GDM1 (cell line): ENCODE measurements at places on chromosomes 3 and 15.

- no peak for DNase-seq
Measured at GRCh38 chr15:33813891-33814290, 154.4 kb upstream of the CHRM5 start.

DNA sequence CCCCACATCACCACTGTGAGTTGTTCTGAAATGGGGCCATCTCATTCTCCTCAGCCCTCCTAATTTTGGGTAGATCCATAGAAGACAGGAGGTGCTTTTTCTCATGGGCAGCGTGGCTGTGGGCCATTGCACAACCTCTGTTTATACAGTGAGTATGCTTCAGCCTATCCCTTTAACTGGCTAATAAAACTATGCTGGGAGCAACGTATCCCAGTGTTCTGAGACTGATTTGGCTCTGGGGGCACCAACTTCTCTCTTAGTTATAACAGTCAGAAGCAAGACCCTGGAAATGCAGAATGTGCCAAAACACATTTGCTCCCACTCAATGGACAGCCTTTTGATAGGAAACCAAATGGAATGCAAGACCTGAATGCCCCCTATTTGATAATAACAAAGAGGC lies 97.1 kb upstream of the ICE2 start:
- DNase-seq, result no peak

DNA sequence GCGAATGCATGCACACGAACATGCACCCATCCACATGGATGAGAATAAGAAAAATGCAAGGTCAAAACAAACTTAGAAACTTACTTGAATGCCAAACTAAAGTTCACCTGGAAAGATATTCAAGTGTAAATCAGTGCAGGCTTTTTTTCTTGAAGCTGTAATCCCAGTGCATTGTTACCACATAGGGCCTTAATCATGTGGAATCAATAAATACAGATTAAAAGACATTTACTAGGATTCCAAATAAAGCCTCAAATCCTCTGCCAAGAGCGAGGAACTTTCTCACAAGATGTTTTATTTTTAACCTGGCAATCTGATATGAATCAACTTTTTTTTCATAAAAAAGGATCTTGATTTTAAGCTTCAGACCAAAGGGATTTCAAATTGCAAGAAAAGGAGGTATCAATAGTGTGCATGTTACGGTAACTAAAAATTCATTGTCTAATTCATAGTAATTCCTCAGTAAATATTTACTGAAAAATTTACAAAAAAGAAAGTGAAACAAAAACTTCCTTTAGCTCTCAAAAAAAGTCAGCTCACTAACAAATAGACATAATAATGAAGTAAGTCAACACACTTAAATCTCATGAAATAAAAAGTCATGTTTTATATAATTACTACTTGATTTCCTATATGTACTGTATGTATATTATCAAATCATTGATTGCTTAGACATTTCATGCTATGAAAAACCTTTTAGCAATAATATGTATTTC lies 978.6 kb downstream of the PLOD2 start:
- DNase-seq, result no peak

DNA sequence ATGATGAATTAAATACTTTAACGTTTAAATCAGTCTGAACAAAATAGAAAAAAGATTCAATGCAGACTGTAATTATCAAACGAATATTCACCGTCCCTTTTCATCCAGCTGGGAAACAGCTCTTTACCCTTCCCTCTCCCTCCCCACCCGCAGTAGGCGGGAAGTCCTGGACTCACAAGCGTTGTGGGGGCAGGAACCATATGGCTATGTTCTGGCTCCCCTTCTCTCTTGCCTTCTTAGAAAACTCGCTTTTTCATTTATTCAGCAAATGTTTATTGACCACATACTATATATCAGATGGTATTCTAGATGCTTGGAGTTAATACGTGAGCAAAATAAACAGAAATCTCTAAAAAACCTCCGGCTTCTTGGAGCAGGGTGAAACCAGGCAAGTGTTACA lies 715 bp upstream of the SCAPER start:
- no peak for DNase-seq

DNA sequence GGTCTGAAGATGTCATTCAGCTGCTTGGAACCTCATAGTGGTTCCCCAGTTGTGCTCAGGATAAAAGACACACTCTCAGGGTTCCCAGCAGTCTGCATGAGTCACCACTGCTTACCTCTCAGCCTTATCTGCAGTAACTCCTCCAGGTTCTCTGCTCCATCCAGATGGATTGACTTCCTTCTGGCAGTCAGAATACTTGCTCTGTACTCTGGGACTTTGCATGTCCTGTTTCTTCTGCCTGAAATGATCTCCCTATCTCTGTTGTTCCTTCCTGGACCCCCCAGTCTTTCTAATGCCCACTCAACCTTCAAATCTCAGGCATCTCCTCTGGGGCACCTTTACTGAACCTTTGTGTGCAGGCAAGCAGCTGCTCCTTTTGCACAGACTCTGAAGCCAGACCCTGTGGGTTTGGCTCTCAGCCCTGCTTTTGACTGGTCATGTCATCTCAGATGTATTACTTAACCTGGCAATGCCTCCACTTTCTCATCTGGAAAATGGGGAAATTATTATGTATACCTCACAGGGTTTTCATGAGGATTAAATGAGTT lies 38.4 kb downstream of the ITPR1 start:
- no peak for DNase-seq

DNA sequence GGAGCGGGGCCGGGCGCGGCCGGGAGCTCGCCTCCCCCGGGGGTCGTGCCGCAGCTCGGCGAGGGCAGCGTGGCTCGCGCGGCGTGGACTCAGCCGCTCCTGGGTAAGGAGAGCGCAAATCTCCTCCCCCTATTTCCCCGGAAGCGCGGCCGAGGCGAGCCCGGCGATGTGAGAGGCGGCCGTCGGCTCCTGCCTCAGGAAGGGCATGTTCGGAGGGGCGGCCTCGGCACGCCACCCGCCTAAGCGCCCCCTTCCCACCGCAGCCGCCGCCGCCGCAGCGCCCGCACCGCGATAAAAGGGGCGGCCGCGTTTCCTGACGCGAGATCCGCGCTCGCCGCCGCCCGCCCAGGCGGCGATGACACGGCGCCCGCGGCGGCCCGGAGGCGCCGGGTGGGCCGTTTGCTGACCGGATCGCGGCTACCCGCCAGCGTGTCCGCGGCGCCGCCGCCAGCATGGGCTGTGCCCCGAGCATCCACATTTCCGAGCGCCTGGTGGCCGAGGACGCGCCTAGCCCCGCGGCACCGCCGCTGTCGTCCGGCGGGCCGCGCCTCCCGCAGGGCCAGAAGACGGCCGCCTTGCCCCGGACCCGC lies at the start of gene PDE8A:
Gene PDE8A, plus strand, starts transcription at position 146 of the 590 bp plus-strand sequence. Its CDS starts 307 bp downstream, at position 453.
- no peak for DNase-seq
